ENCODE measurements at places on chromosomes 4 and X.

DNA sequence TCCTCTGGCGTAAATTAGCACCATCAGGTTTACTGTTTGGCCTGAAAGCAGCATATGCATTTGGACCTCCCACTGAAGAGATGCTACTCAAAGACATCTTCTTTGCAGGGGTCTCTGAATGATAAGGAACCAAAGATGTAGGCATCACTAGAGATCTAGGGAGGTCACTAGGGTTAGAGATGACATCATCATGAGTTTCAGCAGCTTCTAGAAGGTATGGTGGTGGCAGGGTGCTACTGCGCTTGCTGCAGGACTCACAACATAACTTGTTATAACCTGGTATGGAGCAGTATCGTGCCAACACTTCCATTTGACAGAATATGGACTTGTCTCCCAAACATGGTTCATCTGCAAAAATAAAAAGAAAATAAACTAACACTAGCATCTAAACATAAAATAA, 251.6 kb downstream of the NPFFR2 start:
- DNase-seq = no peak

- DNase-seq = no peak
Observed at GRCh38 chr4:83708500-83709175, 172.7 kb downstream of the GPAT3 start.

DNA sequence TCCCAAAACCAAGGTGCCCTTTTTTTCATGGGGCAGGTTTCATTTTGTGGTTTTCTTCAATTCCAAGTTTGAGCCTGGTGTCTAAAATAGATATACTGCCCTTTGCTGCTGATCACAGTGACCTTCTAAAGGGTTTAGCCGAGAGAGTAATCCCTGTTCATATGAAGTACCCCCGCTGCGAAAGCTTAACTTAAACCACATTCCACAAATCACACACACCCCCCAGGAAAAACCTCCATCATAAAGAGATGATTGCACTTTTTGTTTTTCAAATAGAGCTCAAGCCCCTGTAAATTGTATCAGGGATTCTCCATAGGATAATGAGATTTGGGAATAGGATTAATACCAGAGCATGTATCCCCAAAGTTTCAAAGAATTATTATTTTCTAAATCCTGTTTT, 90.8 kb downstream of the USP46 start:
- no peak for DNase-seq

- no peak for DNase-seq
Observed at GRCh38 chr4:38181286-38181685, 221.1 kb downstream of the PTTG2 start.

DNA sequence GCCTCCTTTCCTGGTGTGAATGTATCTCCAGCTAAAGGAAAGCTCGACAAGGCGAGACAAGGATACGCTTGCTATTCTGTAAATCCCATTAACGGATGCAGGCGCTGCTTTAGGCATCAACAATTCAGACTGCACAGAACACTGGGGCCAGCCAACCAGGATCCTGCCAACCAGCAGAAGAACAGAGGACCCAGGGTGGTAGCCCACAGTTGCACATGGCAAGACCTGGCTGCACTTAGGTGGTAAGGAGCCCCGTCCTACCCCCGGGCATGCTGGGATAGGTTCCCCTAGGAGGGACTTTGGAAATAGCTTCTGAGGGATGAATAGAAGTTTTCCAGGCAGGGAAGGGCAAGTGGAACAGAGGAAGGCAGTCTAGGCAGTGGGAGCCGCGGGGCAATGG, 20.7 kb downstream of the PSAPL1 start:
- no peak for DNase-seq

- peak; percentile 45 for DNase-seq
Observed at GRCh38 chrX:18640686-18641085, 31.2 kb downstream of the RS1 start.

- no peak for DNase-seq
Observed at GRCh38 chrX:103431316-103431715, 55.0 kb downstream of the BEX3 start.

GRCh38 chr4:185896817-185897488, 85.0 kb upstream of the SORBS2 start:
- no peak for DNase-seq

DNA sequence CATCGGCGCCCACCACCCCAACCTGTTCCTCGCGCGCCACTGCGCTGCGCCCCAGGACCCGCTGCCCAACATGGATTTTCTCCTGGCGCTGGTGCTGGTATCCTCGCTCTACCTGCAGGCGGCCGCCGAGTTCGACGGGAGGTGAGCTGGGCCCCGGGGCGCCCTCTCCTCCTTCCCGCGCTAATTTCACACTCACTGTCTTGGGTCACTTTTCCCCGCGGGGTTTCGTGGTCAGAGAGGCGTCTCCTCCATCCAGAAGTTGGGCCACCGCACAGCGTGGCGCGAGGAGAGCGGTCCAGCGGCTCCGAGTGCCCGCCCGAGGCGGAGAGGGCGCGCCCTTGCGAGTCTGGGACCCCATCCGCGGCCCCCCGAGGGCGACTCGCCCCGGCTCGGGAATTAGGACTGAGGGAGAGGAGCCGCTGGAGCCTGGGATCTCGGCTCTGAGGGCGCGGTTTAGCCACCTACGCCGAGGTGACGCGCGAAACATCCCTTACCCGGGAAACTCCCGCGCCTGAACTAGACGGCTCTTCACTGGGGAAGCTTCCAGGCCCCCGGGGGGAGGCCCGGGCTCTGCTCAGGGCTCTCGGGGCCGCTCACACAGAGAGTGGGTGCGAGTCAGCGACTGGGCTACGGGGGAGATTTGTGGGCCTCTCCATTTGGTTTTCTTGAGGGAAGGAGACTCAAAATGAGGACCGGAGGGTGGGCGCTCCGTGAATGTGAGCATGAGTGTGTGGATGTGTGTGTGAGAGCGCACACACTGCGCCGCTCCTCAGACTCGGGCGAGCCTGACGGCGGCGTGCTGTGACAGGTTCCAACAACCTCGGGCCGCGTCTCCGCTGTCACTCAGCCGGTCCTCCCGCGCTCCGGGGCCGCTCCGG, 551 bp downstream of the NPNT start:
- no peak for DNase-seq

DNA sequence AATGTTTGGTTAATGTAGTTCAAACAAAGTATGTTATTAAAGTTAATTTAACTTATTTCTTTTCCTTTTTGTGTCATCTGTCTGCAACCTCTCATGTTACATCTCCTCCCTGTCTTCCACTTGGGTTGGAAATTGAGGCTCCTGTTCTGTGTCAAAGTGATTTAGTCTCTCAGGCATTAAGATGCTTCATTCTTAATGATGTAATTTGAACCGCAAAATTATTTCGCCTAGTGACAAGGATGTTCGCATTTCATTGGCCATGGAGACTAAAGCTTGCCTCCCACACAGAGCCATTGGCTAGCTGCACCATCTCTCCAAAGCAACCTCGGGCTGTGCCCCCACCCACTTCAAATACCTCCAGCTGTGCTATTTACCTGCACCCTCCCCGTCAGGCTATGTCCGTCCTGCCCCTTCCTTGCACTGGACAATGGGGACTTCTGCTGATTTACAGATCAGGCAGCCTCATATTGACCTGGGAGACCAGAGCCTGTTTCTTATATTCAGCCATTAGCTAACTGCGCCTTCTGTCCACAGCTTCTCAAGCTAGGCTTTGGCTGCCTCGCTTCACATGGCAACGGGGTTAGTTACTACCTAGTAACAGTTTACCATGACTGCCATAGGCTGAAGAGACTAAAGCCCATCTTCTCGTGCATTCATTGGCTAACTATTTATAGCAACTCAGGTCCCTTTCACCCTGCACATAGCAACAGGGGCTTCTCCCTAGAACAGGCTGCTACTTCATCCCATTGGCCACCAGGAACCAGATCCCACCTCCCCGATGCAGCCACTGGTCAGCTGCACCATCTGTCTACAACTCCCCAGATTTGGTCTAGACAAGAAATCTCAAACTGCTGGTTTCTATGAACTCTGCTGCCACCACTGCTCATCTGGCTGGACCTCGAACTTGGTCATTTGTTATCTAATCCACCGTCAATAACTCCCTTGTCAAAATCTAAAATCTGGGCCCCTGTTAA, 8.6 kb upstream of the ZNF157 start:
- peak; percentile 98 for DNase-seq

DNA sequence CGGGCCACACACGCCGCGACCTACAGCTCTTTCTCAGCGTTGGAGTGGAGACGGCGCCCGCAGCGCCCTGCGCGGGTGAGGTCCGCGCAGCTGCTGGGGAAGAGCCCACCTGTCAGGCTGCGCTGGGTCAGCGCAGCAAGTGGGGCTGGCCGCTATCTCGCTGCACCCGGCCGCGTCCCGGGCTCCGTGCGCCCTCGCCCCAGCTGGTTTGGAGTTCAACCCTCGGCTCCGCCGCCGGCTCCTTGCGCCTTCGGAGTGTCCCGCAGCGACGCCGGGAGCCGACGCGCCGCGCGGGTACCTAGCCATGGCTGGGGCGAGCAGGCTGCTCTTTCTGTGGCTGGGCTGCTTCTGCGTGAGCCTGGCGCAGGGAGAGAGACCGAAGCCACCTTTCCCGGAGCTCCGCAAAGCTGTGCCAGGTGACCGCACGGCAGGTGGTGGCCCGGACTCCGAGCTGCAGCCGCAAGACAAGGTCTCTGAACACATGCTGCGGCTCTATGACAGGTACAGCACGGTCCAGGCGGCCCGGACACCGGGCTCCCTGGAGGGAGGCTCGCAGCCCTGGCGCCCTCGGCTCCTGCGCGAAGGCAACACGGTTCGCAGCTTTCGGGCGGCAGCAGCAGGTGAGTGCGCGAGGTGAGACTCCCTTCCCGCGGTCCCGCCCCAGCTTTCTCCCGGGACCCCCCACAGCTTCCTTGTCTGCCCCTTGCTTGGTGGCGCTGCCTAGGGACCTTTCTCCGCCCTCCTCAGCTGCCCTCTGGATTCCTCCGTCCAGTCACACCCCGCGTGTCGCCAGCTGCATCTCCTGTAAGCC, 678 bp downstream of the BMP3 start:
- DNase-seq = peak; percentile 80

DNA sequence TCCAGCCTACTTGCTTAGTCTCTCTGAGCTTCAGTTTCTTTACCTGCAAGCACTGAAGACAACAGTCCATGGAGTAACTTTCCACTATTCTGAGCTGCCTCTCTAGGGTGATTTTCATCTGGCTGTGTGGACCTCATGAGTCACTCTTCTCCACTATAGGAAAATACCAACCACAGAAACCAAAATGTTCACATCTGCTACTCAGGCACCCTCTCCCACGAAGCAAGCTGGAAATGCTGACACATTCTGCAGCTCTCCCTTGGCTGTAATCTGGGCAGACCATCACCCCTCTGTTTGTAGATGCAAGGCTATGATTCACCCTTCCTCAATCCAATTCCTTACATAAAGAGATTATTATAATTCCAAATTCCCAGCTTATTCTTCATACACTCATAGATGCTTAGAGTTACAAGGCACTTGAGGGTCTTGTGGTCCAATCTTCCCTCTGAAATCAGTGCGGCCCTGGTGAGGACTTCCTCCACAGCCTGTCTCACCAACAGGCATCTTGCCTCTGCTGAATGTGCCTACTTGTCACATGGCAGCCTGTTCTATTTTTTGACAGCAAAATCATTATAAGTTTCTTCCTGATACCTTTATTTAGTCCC, 97.0 kb upstream of the LNX1 start:
- DNase-seq = no peak

DNA sequence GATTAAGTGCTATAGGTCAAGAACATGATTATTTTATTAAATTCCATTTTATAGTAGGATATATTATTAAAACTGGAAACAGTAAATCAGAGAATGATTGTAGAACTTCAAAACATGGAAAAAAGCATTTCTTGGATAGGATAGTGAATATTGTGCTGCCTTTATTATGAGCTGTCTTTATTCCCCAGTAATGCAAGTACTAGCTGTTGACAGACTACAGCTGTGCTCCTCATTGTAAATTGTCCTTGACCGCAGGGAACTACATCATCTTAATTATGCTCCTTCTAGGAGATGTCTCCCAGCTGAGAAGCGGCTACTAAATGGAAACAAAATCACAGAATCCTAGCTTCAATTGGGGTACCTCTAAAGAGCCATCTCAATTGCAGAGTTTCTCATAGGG, 1457.2 kb upstream of the PCDH7 start:
- DNase-seq = peak; percentile 10

- DNase-seq = no peak
Observed at GRCh38 chr4:38512840-38513239, 151.2 kb upstream of the KLF3 start.

DNA sequence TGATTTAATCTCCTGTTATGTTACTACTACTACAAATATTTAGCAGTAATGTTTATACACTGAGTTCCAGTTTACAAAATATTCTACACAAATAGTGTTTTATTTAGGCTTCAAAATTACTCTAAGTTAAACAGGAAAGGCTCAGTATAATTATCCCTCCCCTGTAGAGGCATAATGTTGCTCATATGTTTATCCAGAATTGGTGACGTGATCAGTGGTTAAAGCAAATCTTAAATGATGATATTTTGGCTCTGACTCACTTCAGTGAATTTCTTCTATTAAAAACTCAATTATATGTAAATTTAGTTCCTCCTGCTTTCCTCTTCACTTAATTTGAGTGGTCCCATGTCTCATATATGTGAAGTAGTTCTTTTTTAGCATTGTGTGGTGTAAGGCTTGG, 438.5 kb downstream of the ADGRL3 start:
- peak; percentile 18 for DNase-seq

- DNase-seq = peak; percentile 33
Observed at GRCh38 chr4:44016570-44017421, 431.8 kb downstream of the KCTD8 start.
